ENCODE measurements at places on chromosomes 6 and 20.

GRCh38 chr6:51844336-51844735 lies 243.1 kb downstream of the PKHD1 start:
- no peak for DNase-seq

GRCh38 chr6:7541175-7542064 lies at the start of gene DSP:
TSS of gene DSP (plus strand) at chr6:7541671. CDS start at chr6:7541916, 245 bp downstream.
- DNase-seq, result no peak

DNA sequence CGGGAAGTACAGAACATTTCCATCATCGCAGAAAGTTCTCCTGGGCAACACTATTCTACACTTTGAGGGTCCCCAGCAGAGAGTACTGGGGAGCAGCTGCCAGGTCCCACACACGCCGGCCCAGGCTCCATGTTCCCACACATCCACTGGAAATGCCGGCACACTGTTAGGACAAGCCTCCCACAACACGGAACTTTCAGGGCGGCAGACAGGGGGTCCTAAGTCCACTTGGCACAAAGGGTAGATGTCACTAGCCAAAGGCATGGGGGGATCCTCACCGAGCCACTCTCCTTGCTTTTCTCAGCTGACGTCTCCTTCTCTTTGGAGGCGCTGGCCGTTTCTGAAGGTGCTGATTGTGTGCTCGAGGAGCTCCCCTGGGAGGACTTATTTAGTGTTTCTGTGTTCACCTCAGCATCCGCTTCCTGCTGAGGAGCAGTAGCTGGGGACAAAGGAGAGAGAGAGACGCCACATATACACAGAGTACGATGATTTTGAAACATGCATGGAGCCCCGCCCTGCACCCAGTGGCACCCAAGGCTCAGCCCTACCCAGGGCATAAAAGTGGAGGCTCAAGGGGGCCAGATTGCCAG lies 135.4 kb downstream of the ZMYND8 start:
- DNase-seq, result no peak

DNA sequence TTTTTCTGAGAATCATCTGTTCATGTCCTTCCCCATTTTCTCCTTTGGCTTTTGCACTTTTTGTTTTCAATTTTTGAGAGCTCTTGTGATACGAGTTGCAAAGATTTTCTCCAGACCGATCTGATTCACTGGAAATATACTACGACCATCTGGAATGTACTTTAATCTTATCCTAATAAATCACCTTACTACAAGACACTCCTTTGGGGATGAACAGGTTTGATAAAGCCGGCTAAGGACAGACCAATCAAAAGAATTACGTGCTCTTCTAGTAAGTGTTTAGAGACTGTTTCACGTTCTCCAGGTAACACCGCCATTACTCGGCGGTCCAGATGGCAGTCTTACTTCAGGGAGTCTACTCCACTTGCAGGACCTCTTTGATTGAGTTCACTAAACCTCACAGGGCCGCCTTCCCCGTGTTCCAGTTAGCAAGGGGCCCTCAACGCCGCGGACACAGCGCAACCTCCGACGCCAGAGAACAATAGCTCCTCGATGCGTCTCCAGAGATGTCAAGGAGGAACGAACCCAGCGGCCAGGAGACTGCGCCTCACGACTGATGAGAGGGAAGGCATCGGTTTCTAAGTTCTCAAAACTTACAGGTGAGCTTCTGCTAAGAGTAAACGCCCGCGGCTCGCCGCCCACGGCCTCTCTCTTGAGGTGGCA lies 920 bp upstream of the WTAP start:
- no peak for DNase-seq

GRCh38 chr20:15945289-15945688 lies 628.0 kb downstream of the KIF16B start:
- no peak for DNase-seq

GRCh38 chr6:51029561-51029960 lies 210.9 kb downstream of the TFAP2B start:
- DNase-seq, result no peak

DNA sequence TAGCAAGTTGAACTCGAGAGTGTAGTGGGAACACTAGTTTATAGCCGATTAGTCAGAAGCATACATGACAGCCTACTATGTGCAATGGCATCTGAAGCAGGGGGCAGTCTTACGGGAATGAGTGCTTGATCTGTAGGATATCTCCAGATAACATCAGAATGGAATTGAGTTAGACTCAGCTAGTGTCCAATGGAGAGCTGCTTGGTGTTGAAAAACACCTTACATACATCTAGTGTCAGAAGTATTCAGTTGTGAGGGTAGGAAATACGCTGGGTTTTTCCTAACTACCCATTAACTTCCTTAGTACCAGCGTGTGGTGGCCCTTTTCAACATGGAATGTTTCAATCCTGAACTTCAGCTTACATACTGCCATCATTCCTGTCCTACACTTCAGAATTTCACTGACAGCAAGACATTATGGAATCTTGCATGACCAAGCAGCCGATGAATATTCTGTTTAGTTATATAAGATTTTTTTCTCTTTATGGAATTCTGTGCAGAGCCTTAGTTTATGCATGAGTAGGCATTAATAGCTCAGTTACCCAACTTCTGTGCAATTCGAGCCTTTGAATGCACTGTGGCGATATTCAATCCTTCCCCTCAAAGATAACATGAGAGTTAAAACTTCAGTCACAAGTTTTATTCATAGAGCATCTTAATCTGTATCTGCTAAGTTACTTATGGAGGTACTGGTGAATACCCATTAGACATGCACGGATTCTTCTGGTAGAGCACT lies 218.6 kb upstream of the MOCS1 start:
- DNase-seq, result no peak

DNA sequence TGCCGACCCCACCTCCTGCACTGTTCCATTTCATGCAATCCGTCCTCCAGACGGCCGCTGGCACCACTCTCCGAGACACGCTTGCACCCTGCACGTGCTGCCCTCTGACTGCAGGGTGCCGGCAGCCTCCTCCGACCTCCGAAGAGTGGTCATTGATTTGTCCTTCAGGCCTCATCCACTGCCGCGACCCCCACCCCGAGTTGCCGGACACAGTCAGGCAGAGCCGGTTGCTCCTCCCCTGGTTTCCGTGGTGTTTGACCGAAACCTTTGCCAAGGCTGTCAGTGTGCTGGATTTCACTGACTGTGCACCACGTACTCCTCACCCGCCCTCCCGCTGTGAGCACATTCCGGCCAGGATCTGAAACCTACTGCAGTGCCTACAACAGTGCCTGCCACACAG lies 156.4 kb upstream of the PDE10A start:
- no peak for DNase-seq

DNA sequence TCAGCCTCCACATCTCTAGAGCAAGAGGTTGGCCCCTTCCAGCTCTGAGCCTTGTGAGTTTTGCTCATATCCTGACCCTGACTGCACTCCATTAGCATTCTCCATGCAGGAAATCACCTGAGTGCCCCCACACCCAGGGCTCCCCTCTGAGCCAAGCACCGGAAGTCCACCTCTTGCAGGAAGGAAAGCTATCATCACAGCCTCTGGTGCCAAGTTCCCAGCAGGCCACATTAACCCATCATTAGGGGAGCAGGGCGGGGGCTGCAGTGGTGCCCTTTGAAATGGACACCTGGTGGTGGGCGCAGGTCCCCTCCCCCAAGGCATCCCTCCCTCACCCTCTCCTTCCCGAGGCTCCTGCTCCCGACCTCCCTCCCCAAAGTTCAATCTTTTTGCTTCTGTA lies 16.1 kb downstream of the GRM4 start:
- DNase-seq, result no peak

DNA sequence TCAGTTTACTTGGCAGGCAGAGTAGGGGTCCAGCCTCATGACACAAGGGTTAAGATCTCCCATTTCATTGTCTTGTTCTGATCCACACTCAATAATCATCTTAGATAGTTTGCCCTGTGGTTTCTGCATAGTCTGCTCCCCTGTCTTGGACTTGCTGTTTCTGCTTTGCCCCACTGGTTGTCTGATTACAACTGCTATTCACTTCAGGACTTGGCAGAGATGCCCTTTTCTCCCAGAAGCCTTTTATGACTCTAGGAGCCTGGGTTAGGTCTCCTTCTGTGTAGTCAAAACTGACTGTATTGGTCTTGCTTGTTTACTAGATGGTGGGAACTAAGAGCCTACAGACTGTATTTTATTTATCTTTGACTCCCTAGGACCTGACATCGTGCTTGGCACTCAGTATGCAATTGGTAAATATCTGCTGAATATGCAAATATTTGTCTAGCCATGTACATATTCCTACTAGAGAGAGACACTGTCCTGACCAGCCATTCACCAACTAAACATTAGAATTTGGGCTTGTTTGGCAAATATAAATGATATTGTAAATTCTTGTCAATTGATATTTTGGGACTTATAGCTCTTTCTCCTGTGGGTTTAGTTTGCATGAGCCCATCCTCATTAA lies 165.9 kb upstream of the KCNK16 start:
- no peak for DNase-seq

- no peak for DNase-seq
These were observed 3.9 kb upstream of the NKX2-2 start for GRCh38 chr20:21517566-21518277.

GRCh38 chr6:73569121-73569520 lies 48.3 kb upstream of the EEF1A1 start:
- no peak for DNase-seq

DNA sequence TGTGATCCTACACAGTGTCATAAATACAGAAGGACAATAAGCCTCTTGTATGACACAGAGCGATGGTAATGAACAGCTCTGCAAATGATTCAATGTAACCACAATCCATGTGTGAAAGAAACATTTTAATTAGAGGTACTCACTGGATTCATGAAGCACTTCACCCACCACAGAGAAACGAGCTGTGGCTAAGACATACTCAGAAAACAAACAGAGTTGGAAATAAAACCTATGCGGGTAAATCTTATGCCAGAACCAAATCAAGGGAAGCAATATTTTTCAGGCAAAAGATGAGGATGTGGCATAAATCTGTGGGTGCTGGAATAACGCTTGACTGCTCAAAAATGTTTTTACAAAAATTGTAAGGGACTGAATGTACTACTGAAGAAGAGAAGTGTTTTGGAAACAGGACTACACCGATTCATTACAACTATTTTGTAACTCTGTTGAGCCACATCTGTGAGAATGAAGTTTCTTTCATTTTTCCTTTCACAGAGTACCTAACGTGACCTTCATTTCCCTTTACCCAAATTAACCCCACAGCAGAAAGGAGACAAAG lies 112.1 kb downstream of the WDR27 start:
- DNase-seq, result no peak

DNA sequence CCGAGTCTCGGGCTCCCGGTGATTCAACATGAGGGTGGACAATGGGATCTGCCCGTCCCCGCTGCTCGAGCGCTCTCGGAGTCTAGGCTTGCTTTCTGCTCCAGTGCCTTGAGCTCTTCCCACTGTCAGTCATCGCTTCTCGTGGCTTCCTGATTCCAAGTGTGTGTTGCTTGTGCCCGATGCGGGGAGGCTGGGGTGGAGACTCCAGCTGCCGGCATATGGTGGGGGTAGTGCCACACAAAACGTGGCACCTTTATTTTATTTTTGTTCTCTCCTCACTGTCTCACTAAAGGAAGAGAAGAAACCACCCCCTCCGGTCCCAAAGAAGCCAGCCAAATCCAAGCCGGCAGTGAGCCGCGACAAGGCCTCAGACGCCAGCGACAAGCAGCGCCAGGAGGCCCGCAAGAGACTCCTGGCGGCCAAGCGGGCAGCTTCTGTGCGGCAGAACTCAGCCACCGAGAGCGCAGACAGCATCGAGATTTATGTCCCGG lies 14.8 kb upstream of the MYL9 start:
- no peak for DNase-seq

GRCh38 chr20:64024141-64024990 lies 11.6 kb upstream of the C20orf204 start:
- no peak for DNase-seq

GRCh38 chr20:57772349-57772964 lies 62.6 kb upstream of the PMEPA1 start:
- DNase-seq, result peak; percentile 34

DNA sequence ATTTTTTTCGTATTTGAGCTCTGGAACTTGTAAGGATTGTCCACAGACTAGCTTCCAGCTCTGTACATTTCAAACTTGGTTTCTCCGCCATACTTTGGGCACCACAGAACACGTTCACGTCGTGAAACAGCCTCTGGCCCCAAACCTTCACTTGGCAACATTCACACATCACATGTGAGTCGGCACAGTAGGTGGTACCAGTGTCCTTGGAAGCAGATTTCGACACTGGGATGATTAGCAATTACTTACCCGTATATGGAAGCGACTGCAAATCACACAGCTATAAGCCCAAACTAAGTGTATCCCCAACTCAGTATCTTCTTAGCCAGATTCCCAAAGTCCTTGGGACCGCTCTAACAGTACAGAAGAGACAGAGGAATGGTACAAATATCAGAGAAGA lies 60.2 kb downstream of the MAFB start:
- DNase-seq, result no peak

- no peak for DNase-seq
These were observed 933.4 kb downstream of the KIF16B start for GRCh38 chr20:15639839-15640238.

DNA sequence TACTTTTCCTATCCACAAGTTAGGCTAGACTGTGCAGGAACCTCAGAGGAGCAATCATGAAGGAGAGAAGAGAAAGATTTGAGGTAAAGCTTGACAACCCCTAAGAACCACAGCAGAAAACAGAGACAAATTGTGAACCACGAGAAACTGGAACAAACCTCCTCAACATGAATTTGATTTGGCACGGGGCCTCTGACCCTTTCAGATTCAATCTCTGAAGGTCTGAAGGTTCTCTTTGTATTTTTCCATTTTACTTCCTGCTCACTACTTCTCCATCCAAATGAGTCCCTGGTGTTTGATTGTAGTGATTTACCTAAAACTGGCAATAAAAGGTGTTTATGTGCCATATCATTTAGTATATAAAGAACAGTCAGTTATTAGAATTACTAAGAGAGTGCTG lies 126.1 kb upstream of the STXBP5 start:
- DNase-seq, result no peak

GRCh38 chr6:7425808-7426190 lies 36.2 kb downstream of the RIOK1 start:
- DNase-seq, result no peak
